ENCODE measurements at places on chromosomes 7 and 10.

DNA sequence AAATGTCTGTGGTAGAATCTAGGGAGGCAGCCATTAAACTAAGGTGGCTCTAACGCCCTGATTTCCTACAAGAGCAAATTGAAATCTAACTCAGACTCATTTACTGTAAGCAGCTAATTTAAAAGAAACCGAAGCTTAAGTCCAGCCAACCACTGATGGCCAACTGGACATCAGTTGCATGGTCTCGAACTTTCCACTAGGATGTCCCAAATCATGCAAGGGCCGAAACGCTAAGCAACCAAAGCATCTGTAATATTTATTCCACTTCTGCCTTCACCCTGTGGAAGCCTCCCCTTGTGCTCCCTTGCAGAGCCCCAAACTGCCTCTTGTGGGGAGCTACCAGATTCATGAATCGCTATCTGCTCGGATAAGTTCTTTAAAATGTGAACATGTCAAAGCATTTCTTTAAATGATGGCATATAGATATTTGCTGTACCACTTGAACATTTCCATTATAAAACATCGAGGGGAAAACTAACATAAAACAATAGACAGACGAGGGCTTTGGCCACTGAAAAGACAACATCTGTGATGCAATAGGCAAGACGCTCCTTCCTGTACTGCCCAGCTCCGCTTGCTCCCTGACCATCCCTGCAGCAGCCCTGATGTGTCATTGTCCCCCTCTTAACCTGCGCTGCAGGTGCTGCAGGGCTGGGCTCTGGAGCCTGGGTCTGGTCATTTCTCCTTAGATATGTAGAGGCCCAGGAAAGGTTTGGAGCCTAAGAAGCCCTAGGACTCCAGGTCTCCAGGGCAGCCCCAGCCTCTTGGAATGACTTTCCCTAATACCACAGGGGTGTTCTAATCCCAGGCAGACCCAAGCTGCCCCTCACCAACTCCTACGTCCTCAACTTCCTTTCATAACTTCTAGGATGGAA lies 2.9 kb upstream of the RBP3 start:
- no peak for DNase-seq

DNA sequence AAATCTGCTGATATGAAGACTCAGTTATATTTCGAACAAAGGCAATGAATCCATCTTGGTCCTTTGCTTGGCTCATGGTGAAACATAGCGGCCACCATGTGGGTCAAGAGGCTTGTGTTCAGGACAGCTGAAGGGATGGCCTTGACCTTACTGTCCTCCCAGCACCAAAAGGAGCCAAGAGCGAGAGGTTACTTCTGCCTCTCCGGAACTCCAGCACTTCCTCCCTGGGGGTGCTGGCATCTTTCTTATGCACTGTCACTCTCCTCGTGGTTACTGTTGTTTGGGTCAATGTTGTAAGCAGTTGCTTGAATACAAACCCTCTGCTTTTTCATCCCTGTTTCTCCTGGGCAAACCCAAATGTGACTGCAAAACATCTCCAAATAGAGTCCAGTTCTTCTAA lies 100.6 kb downstream of the RBM20 start:
- DNase-seq: peak; percentile 27

DNA sequence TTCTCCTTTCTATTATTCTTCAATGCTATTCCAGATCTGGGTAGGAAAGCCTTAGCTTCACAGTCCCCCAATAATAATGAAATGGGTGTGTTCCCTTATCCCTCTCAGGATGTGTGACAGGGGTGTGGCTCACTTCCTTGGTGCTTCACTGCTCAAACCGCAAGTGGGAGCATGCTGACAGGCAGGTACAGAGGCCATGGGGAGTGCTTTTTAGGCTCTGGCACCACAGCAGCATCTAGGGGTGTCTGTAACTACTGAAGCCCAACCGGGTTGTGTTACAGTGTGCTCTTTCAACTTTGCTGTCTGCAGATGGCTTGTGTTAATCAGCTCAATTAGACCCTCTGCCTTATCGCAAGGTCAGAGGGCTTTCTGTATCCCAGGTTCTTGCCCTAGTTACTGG lies 79.4 kb upstream of the CYP2C9 start:
- no peak for DNase-seq

DNA sequence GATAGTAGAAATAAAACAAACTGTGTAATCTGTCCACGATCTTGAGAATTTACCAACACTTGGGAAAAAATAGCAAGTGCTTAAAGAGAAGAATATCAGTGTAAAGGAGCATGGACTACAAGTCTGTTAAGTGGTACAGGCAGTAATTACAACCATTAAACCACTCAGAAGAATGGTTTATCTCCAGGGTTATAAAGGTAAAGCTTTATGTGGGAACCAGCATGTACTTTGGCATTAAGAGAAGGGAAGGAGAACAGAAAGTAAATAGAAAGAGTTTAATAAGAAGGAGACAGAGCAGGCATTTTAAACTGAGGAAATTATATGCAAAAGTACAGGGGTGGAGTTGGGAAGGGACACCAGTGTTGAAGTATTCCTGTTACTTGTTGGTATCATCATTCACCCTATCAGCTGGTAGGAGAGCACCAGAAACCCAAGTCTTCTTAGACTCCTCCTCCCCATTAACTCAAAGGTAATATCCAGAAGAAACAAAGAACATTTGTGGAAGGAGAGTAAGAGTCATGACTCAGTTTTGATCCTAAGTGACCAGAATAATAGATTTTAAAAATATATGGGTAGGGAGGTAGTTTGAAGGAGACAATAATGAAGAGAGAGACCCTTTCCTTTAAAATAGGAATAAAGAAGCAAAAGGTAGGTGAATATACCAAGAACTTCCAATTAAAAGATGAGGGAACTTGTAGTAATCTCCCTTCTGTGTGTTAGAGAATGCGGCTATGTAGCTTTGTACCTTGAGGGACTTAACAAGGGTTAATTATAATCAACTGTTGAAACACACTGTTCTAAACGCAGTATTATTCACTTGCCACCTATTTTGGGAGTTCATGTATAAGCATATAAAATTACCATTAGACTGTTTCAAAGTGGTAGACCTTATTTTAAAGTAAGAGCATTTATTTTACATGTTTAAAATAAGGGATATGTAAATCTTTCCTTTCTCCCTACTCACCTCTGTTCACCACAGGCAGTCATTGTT lies 92.1 kb upstream of the STRIP2 start:
- no peak for DNase-seq

DNA sequence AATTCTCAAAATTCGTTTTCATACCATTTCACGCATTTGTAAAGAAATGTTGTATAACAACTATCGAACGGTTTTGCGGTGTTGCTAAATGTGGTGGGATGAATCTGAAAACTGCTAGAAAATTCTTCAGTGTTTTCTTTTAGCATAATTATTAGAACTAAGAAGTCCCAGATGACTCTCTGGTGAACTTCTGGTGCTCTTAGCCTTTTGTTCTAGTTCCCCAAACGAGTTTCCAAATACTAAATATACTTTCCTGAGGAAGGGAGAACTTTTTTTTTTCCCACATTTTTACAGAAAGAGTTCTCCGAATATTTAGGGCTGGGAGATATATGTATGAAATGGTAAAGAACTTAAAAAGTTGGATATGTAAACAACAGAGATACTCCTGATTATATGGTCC lies 82.5 kb downstream of the ICA1 start:
- peak; percentile 43 for DNase-seq

DNA sequence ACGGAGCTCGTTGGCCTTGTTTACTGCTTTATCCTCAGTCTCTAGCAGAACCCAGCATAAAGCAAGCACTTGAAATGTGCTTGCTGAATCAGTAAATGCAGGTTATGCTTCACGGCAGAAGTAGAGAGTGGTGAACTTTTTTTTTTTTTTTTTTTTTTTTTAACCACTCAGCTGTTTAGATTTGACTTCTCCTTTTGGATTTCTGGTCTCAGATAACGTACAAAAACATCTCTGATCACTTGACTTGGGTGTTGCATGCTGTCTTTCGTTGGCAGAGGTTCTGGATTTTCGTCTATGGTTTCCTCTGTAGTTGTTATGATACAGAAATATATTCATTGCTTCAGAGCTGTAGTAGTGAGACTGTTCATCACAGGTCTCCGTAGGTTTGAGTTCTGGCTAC lies 242.5 kb upstream of the HABP2 start:
- DNase-seq: peak; percentile 42

- peak; percentile 16 for DNase-seq
These were observed 6.9 kb upstream of the ATP6V0E2 start for GRCh38 chr7:149866779-149867447.

DNA sequence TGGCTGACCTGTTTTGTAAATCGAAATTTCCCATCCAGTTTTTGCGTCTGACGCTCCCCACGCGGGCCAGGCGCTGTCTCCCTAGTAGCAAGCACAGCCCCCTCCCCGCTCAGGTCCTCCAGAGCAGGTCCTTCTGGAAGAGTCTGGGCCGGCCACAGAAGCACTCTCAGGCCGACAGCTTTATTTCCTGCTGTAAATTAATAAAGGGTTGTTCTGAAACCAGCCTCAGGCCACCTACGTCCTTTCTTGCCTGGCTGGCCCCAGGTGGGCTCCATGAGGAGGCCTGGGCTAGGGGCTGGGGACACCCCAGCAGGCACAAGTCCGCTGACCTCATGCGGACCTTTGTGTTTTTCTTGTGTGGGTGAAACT lies 35.2 kb downstream of the CAMK2B start:
- no peak for DNase-seq

DNA sequence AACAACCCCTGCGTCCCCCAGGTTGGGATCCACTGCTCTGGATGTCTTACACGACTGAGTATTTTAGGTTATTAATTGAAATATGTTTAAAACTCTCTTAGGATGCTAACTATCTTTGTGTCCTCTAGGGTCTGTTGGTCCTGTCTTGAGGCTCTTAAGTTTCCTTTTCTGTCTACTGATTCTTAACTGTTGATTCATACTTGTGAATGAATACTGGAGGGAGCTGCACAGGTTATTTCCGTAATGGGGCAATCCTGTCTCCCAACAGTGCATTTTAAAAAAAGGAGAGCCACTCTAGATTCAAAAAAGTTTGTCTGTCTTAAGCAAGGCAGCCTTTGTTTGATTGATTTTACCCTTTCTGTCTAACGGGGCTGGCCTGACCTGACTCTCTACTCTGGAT lies 237.6 kb upstream of the POM121L12 start:
- DNase-seq: no peak

DNA sequence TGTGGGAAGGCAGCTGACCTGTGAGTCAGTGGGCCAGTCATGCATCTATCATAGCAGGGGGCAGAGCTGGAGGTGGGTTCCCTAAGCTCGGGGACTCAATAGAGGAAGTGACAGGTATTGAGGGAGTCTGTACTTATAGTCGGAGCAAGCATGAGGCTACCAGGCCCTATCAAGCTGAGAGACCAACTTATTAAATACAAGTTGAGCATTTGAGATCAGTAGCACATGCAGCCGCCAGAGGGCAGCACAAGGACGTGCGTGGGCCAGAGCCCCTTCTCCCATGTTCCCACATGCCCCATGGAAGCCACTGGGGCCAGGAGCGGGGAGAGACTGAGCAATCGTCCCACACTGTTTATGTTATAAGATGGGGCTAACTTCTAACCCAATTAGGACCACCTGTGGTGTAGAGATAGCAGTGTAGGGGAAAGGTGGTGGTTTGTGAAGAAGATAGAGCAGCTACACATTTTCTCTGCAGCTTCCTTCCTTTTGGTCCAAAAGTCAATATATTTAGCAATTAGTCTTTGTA lies 13.0 kb upstream of the STK31 start:
- peak; percentile 65 for DNase-seq

- no peak for DNase-seq
These were observed 8.6 kb upstream of the TAS2R60 start for GRCh38 chr7:143434660-143435059.

GRCh38 chr10:19826712-19827111 lies 10.5 kb downstream of the PLXDC2 start:
- DNase-seq: peak; percentile 85

DNA sequence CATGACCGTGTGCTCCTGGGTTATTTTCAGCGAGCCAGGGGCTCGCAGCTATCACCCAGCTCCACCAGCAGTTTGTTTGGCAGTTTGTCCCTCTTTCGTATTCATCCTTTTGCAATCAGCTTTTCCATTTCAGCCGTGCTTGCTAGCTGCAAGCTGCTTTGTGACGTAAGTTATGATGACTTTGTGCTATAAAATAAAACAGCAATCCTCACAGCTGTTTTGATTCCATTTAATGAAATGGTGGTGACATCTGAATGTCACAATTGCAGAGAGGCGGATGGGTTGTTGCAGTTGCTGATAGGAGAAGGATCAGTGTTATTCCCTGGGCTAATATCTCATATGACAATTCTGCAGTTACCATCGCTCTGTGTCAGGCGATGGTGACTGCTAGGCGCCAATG lies 251.7 kb downstream of the SNX10 start:
- DNase-seq: no peak

- DNase-seq: peak; percentile 15
These were observed 75.9 kb downstream of the RGS10 start for GRCh38 chr10:119466655-119467054.

DNA sequence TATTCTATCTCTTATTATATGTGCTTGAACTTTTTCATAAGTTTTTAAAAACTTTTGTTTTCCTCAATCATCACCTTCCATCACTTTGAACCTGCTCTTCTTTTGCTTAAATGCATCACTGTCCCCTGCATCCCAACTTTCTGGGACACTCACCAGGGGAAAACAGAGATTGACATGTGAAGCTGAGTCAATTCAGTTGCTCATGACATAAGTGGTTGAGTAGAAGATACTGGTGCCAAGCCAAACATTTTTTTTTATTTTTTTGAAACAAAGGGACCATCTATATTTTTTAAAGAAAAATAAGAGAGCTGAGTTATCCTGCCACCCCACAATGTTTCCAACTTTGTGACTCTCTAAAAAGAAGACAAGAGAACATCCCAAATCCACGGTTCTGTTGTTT lies 61.8 kb upstream of the AHR start:
- DNase-seq: peak; percentile 39

DNA sequence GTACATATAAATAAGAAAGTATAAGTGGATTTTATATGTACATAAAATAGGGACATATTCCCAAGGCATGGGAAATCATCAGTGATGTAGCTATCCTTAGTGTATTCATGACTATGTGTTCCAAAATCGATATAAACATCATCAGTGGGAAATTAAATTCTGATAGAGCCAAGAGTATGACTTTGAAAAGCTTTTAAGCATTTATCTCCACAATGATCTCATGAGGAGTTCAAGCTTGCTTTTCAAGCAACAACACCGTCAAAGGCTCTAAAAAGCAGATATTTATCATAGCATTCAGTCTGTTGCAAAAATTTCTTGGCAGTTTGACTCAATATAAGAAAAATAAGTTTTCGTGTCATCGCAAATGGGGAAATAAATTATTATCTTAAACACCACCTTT lies 14.5 kb upstream of the NEBL start:
- no peak for DNase-seq

- DNase-seq: peak; percentile 18
These were observed 189.7 kb downstream of the KIF20B start for GRCh38 chr10:89891006-89891535.

- no peak for DNase-seq
These were observed 3.5 kb downstream of the GRIFIN start for GRCh38 chr7:2472739-2473138.

All from suppressor macrophage treated with lipopolysaccharide for 4 hours (primary cell).